ENCODE measurements at places on chromosomes 12 and 14.

- no peak for DNase-seq
Observed at GRCh38 chr12:43976027-43976426, 140.1 kb downstream of the TMEM117 start.

DNA sequence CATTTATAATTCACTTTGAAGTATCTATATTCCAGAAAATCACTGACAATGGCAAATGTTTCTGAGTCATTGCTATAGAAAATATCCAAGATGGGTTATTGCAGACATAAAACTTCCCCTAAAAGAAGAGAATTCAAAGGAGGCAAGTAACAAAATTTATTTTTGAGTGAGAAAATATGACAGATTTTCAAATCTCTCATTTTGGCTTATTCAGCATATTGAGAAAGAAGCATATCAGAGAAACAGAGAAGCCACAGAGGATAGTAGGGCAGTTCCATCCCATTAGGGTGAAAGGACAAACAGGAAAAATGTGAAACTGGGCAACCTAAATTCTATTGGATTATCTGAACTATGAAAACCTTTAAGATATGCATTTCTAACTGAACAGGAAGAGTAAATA lies 85.0 kb downstream of the SYT1 start:
- no peak for DNase-seq

DNA sequence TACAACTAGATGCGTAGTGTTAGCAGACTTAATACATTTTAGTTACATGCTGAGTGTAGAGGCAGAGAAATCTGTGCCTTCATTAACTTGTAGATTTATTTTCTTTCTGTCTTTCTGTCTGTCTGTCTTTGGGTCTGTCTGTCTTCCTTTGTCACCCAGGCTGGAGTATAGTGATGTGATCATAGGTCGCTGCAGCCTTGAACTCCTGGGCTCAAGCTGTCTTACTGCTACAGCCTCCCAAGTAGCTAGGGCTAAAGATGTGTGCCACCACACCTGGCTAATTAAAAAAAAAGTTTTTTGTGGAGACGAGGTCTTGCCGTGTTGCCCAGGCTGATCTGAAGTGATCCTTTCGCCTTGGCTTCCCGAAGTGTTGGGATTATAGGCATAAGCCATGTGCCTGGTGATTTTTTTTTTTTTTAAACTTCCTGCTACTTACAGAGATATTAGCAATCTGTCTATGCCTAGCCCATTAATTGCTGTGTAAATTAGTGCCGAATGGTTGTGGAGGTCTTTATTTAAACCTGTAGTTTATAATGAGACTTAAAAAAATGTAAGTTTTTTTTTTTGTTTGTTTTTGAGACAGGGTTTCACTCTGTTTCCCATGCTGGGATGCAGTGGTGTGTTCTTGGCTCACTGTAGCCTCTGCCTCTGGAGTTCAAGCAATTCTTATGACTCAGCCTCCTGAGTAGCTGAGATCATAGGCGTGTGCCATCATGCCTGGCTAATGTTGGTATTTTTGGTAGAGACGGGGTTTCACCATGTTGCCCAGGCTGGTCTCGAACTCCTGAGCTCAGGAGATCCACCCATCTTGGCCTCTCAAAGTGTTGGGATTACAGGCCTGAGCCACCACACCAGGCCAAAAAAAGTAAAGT lies 22.8 kb downstream of the ERC1 start:
- no peak for DNase-seq

DNA sequence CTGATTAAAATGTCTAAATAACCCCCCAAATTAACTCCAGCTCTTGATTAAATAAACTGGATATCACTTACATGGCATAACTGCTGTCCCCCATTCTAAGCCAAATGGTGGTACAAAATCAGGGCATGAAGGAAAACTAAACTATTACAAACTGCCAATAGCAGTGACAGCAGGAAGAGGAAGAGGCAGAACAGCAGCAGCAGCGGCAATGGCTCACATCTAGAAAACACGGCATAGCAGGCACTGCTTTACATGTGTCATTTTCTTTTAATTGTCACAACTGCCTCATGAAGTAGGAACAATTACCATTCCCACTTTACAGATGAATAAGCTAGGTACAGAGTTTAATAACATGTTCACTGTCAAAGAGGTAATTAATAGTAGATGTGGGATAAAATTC lies 92.0 kb downstream of the EPS8 start:
- DNase-seq, result no peak

DNA sequence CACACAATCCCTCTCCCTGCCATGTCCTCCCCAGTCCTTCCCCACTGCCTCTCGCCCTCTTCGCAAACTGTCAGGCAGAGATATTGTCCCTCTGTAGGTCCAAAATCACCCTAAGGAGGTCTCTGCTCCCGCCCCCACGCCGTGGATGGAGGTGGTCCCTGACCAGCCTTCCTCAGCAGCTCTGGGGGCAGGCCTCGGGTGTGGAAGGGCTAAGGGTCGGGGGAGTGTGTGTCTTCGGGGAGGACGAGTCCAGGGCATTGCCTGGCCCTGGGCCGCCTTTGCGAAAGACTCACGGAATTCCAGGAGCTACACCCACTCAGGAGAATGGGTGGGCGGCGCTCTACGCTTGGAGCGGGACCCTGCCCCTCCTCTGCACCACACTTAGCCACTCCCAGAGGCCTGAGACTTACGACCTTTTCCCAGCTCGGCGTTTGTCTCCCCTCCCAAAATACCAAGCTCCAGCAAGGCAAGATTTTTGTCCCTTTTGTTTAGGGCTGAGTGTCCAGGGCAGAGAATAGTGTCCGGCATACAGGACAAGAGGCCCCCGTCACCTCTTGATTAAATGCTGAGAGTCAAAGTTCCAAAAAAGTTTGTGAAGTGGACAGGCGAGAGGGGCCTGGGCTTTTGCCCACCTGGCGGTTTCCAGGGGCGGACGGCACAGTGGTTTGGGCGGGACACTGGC lies 881 bp downstream of the PYGL start:
- peak; percentile 56 for DNase-seq

DNA sequence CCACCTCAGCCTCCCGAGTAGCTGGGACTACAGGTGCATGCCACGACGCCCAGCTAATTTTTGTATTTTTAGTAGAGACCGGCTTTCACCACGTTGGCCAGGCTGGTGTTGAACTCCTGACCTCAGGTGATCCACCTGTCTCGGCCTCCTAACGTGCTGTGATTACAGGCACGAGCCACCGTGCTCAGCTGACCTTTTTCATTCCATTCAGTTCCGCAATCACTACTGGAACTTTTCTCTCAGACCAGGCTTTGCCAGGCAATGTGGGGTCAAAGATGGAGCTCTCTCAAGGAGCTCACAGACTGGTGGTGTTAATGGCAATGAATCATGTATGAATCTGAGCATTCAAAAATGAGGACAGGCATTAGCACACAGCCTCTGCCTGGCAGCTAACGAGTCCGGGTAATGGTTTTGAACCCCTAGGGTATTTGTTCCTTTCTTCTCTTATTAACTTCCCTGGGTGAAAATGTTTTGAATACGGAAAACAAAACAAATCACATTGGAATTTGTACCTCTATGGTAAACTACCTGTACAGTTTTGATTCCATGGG lies 9.4 kb upstream of the TCHP start:
- no peak for DNase-seq

DNA sequence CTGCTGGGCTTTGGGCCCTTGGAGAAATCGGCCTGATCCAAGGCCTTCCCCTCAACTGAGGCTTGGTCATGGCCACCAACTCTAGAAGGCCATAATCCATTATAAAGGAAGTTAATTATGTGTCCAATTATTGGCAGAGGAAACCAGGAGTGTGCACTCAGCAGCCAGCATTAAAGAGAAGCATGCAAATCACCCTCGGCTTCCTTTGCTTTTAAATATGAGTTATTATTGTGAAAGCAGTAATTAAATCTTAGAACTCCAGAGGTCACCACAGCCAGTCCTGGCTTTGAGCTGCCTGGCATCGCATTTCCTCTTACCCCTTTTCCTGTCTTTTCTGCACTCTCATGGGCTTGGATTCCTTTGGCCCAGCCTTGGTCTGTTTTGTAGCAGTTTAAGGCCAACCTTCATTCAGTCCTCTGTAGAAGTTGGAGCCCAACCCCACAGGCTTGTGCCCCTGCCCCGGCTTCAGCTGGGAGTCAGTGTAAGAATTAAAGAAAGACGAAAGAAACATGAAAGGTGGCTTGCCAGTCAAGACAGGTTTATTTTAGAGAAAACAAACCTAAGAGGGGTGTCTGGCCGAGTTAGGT lies 14.7 kb upstream of the KRT86 start:
- no peak for DNase-seq

DNA sequence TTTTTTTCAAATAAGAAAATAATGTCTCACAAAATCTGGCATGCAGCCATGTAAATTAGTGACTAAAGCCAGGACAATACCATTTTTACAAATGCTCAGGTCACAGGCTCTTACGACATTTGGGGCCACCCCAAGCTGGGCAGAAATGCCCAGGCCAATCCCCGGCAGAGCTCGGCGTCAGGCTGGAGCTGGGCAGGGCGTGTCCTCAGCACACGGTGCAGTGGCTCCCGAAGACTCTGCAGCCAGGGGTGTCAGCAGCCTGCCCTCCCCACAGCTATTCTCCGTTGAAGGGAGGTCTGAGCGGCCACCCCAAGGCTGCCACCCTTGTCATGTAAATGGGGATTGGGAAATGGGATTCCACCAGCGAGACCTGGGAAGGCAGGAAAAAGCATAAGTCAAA lies 158.6 kb downstream of the DICER1 start:
- DNase-seq, result no peak

DNA sequence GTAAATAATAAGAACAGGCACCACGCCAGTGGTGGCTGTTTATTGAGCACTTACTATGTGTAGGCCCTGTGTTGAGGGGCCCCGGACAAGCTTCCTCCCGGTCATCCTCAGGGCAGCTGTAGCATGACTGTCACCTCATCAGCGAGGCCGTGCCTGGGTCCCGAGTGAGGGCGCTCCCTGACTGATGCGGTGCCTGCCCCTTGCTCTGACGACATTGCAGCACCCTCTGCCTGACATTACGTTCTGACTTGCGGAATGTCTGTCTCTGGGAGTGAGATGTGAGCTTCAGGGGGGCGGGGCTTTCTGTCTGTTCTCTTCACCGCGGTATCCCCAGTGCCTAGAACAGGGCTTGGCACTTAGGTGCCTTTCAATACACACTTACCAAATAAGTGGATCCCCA lies 167.6 kb downstream of the RBM19 start:
- no peak for DNase-seq

GRCh38 chr12:41514021-41514777 lies 326.1 kb downstream of the PDZRN4 start:
- no peak for DNase-seq

DNA sequence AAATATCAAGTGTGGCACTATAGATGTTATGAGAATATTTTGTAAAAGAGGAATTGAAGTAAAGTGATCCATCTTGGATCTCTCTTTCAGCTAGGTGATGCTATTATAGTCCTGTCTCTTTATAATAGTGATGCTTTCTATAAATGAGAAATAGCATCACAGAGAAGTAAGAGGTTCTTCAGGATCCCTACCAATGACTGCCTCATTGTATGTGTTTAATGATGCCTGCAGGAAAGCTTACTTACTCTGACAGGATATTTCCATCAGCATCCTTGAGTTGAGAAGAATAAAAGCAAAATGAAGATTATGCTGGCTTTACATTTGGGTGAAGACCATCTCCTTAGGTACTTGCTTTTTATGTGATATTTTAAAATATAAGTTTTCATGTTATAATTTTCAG lies 846.0 kb upstream of the LRFN5 start:
- DNase-seq, result no peak

DNA sequence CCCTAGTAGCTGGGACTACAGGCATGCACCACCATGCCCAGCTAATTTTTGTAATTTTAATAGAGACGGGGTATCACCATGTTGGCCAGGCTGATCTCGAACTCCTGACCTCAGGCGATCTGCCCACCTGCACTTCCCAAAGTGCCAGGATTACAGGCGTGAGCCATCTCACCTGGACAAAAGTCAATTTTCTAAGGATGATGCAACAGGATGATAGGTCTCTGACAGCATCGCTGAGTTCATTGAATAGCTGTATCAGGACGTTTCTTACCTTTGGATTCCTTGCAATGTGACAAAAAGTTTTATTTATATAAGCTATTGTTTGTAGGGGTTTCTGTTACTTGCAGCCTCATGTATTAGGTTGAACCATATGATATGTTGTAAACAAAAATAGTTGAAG lies 55.5 kb upstream of the PCED1B start:
- no peak for DNase-seq

DNA sequence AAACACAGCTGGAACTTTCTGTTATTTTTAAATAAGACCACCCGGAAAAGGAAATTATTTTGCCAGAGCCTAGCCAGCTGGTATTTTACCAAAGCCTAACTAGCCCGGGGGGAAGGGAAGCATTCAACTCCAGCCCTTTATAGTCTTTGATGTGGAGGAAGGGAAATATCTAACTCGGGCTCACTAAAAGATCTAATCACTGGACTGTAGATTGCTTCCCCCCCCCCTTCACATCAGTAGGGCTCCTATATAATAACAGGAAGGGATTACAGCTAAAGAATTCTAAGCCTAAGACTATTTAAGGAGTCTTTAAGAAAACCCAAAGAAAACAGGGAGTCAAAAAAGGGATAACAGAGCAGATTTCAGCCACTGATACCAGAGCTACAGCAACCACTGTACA lies 431.1 kb downstream of the KCNH5 start:
- DNase-seq, result no peak

DNA sequence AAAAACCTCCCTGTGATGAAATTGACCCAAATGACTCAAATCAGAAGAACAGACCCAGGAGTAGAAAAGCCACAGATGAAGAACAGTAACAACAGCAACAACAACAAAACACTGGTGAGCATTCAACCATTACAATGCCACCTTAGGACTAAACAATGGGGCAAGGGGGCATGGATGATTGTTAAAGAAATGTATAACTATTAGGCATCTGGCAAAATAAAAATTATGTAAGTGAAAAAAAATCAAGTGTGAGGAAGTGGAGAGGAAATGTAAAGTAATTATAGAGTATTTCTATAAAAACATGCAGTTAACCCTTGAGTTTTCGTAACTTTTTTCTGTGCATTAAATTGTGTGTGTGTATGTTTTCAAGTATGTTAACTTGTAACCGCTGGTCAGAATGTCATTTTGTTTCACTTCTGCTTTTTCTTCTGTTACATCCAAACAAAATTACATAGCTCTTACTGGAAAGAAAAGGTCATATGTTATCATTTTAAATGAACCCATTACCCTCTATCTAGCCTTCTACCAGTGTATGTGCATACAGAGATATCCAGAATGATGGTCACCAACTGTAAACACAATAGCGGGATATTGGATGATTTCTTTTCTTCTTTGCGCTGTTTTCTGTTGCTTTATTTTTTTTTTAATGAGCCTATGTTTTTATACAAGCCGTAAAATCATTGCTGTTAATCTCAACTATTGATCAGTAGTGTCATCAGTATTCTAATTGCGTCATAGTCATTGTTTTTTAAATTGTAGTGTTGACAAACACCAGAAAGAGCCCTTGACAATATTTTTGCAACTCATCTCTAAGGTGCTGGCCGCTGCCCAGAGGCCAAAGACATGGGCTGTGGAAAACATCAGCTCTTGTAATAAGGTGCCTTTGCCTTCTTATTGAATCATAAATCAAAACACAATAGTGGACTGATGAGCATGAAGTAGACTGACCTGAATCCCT lies 170.6 kb downstream of the CRADD start:
- DNase-seq, result no peak

- DNase-seq, result no peak
Observed at GRCh38 chr14:63611078-63611477, 30.6 kb downstream of the WDR89 start.

- DNase-seq, result no peak
Observed at GRCh38 chr12:127962303-127962702, 304.7 kb upstream of the TMEM132C start.

Data from left ventricle myocardium inferior (tissue), 1 donor.